Left lung (tissue), 14 donors: ENCODE measurements at places on chromosomes 2 and 18. TPM values are rescaled to one million over a fixed set of nuclear protein-coding genes. Genes with fewer than 3 reads are reported as not detected.

Gene RRM2
- total RNA-seq = 24.9 TPM

Gene CDH7
- 0.34 TPM for total RNA-seq

Gene COL6A3
- total RNA-seq = 598 TPM

Gene TXNDC2
- 0.18 TPM for total RNA-seq

Gene B3GNT7
- total RNA-seq = 107 TPM

Gene AQP12A
- not detected for total RNA-seq

Gene FEV
- not detected for total RNA-seq

Gene UGT1A10
- total RNA-seq = not detected

Gene RIT2
- total RNA-seq = not detected

DNA sequence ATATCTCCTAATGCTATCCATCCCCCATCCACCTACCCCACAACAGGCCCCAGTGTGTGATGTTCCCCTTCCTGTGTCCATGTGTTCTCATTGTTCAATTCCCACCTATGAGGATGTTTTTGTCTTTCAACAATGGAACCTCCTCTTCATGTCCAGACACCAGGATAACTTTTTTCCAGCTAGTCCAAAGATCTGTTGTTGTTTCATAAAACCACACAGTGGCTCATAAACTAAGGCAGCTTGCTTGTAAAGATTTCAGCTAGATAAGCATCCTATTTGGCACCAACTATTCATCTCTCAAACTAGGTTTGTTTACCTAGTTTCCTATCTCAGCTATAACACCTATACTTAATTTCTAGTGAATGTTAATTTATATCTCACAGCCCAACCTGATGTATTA is 937.7 kb downstream of the TRIB2 start:
- DNase-seq = no peak

DNA sequence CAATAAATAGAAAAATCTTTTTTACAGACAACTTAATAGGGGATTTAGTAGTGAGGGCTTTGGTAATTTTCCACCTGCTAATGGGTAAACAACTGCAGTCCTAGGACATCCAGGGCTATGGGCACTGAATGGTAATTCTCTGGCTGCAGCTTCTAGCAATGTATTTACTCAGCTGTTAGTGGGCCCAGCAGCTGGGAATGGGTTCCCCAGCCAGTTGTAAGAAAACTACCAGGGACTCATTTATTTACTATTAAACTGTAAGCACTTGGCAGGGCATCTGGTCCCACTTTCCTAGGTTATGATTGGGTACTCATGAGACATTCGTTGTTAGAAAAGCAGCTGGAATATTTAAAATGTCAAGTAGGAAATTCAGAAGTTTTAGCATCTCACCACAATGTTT is 363.8 kb upstream of the TRIB2 start:
- DNase-seq = no peak

DNA sequence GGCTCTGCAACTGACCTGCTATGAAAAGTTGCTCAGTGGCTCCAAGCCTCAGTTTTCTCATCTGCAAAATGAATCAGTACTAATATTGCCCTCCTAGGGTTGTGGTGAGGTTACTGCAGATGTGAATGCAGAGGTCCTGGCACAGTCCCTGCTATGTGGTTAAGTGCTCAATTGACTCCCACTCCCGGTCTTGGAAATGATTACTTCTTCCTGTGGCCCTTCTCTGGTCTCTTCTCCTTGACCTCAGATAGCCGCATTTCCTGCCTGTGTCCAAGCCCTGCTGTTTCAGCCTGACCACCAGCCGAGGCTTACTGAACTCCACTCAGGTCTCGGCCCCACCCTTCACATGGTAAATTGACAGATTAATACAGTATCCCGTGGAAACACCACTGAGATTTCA is 26.3 kb downstream of the CNGA3 start:
- DNase-seq = no peak

DNA sequence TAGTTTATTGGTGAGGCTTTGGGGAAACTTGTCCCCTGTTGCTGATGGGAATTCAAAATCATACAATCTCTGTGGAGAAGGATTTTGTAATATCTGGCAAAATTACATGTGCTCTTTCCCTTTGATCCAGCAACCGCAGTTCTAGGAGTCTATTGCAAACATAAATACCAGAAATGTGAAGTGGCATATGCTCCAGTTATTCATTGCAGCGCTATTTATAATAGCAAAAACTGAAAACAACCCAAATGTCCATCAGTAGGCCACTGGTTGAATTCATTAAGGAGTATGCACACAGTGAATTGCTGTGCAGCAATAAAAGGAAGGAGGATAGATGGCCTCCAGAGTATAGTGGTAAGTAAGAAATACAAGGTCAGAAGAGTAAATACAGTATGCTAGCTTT is 76.5 kb downstream of the HNRNPLL start:
- DNase-seq = no peak

DNA sequence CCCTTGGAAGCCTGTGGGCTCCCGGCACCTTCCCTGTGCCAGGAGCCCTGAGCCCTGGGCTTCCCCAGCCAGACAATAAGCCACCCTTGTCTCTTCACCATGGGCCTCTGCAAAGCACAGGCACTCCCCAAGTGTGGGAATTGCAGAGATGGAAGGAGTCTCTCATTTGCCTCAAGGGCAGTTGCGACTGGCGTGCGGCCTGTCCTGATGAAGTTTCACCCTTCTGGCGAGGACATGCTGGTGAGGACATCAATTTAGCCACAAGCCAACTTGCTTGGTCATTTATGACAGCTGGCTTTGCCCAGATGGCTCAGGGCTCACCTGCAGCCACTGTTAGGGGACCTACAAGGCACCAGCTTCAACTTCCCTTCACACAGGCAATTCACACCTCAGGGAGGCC is 180.2 kb downstream of the ANAPC1 start:
- no peak for DNase-seq

- no peak for DNase-seq
Measured at GRCh38 chr2:240224676-240225075, 84.2 kb upstream of the OTOS start.

GRCh38 chr2:166614503-166614902 is 120.5 kb upstream of the SCN7A start:
- no peak for DNase-seq

- no peak for DNase-seq
Measured at GRCh38 chr2:180324182-180324581, 317.1 kb upstream of the CWC22 start.

DNA sequence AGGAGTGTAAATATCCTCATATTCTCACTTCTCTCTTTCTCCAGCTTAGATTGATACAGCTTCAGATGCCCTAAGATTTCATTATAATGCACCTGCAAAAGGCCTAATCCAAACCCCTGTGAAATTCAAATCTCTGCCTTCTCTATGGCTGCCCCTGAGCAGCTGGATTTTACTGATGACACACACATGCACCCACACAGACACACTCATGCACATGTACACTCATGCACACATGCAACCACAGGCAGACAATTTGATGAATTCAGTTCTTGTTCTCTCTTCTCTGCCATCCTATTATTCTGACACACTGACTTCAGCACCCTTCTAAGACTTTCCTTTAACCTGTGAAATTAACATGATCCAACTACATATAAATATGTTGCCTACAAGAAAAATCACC is 563.2 kb downstream of the RNF144A start:
- no peak for DNase-seq

DNA sequence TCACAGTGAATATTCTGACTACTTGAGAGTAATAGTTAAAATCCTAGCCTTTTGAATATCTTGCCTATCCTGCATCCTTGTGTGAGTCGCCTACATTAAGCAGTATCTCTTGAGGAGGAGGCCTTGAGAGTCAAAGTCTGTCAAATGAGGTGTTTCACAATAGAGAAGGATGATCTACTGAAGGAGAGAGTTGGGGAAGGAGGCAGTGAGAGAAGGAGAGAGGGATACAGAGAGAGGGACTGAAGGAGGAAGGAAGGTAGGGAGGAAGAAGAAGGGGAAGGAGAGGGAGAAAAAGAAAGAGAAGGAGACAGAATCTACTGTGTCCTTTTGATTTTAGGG is 123.6 kb upstream of the CYP26B1 start:
- DNase-seq = no peak

DNA sequence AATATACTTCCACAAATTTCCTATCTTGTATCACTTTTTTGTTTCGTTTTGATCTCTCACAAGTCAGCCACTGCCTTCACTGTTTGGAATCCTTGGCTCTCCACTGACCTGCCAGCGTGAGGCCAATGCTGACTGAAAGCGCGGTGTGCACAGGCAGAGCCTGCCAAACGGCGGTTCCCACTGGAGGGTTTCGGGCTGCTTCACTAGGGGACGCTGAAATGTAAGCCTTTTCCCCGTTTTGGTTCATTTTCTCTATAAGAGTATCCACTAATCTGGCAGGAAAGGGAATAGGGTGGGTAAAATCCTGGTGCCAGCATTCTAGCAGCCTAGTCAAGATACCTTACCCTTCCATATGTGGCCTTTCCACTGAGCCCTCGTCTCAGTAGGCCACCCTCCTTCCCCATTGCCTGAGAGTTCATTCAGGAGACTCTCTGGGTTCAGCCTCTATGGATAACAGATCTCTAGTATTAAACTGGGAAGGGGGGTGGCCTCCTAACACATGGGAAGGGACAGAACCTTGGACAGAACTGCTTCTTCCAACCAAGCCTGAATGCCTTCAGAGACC is 91.5 kb downstream of the DYM start:
- DNase-seq = peak; percentile 41

DNA sequence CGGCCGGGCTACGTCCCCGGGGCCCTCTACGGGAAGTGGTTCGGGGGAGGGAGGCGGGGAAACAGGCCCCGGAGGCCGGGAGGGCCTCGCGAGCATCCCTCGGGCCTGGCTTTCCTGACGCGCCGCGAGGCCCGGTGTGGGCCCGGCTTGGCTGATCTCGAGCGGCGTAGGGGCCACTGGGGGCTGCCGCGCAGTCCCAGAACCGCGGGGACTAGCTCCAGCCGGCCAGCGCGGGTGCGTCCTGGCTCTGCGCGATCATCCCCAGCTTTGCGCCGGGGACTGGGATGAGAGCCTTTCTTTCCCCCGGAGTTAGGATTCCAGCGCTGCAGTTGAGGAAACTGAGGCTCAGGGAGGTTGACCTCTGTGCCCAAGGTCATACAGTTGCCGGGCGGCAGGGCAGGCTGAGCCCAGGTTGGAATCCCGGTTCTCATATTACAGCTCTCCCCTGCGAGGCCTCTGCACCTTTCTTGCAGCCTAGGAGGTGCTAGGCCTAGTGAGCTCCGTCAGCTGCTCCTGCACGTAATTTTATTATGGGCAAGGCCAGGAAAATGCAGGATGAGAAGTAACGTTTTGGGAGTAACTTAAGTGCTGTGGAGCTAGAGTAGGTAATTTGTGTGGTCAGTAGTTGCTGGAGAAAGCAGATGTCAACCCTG is 501 bp downstream of the LPIN1 start:
- peak; percentile 34 for DNase-seq

- no peak for DNase-seq
Measured at GRCh38 chr2:230870544-230871360, 6.0 kb downstream of the ITM2C start.

DNA sequence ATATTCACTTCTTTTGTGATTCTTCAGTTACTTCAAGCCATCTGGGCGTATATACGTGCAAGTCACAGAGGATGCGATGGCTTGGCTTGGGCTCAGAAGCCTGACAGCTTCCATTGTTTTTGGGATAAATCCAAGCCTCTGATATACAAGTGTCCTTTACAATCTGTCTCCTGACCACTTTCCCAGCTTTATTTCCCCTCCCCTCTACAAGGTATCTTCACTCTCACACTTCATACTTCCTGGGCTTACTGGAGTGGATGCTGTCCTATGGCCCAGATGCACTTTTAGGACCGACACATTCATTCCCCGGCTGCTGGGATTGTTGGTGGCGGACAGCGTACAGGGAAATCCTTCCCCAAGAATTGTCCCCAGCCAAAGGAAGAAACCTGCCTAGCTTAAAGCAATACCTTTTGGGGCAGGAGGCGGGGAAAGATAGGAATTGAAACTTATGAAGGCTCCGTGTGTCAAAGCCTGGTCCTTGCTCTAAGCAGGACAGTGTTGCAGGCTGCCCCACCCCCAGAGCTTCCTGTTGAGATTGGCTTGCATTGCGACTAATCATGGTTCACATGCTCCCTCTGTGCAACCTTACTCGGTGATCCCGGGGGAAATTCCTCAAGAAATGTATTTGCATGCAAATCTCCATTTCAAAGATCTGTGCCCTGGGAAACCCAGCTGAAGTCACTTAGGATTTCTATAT is 802.9 kb upstream of the ID2 start:
- no peak for DNase-seq

GRCh38 chr18:7749510-7749981 is 182.4 kb downstream of the PTPRM start:
- no peak for DNase-seq

- no peak for DNase-seq
Measured at GRCh38 chr2:121858847-121859246, 103.4 kb downstream of the TSN start.

DNA sequence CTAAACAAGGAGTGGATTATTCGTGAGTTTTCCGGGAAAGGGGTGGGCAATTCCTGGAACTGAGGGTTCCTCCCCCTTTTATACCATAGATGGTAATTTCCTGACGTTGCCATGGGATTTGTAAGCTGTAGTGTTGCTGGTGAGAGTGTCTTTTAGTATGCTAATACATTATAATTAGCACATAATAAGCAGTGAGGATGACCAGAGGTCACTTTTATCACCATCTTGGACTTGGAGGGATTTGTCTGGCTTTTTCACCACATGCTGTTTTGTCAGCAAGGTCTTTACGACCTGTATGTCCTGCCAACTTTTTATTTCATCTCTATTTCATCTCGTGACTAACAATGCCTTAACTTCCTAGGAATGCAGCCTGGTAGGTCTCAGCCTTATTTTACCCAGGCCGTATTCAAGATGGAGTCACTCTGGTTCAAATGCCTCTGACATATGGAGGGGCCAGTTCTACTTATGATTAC is 124.8 kb upstream of the B3GNT2 start:
- no peak for DNase-seq

GRCh38 chr2:28395334-28396061 is 2.8 kb downstream of the FOSL2 start:
- peak; percentile 84 for DNase-seq

DNA sequence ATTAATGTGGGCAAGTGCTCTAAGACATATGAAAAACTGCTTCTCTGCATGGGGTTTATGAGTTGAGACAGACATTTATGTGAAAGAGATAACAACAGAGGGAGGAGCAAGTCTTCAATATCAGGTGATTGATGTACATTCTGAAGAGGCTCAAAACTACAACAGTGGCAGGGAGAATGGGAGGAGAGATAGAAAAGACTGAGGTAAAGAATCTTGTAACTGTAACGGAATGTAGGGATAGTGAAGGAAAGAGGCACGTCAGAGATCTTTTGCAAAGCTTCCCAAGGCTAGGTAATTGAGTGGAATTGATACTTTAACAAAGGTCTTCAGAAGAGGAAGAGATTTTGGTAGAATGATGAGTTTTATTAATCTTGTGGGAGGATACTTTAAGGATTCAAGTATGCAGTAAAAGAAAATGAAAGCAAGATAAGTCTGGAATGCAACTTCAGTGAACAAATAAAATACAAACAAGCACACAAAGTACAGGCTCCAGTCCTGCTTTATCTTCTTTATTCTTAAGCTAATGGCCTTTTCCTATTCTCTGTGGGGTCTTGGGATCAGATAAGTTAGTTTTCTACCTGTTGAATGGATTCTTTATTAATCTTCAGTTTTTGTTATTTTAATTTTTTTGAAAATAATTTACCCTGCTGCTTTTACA is 15.0 kb downstream of the SMAD4 start:
- DNase-seq = no peak
